ENCODE measurements at places on chromosomes 6 and 20.
A peak's percentile ranks its signal among the peaks of the same experiment; 100 is the strongest.

DNA sequence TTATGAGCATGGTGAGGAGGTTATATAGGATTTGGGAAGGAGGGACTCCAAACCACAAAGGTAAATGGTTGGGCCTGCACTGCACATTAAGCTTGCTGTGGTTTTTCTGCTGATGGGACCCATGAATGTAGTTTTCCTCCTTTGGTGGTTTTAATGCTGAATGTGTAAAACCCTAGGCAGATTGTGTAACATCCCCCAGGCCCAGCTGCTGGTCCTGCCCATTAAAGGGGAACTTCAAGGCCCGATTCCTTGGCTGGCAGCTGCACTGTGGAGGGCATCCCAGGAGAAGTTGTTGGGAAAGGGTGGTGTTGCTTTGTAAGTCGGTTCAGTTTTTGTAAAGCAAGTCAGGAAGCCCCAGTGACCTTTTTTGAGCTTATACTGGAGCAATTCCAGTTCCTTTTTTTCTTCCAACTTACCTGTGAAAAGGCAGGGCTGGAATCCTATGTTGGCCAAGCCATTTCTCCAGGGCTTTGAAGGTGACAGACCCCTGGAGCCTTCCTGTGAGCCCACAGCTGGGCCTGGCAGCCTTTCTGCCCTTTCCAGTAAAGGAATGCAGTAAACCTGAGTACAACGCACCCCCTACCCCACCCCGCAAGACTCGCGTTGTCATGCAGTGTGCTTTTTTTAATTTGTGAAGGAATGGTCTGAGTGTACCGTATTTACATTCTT lies 43.1 kb upstream of the NAA20 start:
- DNase-seq = peak; percentile 84

DNA sequence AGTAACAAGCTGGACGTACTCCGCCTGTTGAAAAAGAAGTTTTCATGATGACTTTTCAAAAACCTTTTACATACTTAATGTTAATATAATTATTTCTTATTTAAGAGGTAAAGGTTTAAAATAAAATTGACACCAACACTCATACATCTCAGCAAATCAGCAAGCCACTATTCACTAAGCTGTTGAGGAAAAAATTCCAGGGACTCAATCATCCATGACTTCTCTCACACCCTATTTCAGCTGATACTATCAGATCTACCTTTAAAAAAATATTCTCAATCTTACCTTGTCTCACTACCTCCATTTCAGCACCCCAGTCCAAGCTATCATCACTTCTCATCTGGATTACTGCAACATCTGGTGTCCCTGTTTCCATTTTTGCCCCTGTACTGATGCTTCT lies 109.3 kb downstream of the HACE1 start:
- no peak for DNase-seq

- DNase-seq = peak; percentile 53
Measured at GRCh38 chr20:25275813-25276532, 28.1 kb downstream of the PYGB start.

GRCh38 chr6:149854532-149854931 lies 9.6 kb downstream of the LRP11 start:
- no peak for DNase-seq

DNA sequence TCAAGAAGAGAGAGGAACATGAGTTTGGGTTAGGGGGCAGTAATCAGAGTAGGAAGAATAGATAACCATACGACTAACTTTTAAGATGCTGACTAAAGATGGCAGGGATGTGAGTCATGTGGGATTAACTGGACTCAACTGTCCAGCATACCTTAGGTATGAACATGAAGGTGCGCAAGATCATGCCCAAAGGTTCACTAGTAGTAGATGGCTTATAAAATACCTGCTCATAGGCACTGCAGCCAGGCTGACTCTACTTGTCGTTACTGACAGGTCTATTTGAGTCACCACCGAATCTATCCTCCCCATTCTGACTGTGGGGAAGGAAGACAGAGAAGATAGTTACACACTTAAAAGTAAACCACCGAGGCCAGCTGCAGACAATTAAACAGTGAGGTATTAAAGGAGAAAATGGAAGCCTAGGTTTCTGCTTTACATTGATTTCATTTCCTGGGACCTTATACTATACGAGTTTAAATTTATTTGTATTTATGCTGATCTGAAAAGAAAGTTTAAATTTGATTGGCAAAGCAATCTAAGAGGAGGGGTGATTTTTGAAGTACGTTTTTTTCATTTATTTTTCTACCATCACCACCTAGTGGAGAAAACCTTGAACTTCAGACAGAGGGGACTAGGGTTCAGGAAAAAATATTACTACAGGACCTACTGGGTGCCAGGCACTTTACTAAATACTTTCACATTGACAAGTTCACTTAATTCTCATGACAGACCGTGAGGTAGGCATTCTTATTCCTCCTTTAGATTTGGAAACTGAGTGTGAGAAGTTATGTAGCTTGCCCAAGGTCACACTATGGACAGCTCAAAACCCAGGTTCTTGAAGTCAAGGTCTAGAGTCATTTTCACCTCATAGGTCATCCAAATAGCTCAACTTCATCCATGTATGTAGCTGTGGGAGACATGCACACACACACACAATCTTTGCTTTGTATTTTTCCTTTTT lies 4.0 kb upstream of the WRNIP1 start:
- no peak for DNase-seq

DNA sequence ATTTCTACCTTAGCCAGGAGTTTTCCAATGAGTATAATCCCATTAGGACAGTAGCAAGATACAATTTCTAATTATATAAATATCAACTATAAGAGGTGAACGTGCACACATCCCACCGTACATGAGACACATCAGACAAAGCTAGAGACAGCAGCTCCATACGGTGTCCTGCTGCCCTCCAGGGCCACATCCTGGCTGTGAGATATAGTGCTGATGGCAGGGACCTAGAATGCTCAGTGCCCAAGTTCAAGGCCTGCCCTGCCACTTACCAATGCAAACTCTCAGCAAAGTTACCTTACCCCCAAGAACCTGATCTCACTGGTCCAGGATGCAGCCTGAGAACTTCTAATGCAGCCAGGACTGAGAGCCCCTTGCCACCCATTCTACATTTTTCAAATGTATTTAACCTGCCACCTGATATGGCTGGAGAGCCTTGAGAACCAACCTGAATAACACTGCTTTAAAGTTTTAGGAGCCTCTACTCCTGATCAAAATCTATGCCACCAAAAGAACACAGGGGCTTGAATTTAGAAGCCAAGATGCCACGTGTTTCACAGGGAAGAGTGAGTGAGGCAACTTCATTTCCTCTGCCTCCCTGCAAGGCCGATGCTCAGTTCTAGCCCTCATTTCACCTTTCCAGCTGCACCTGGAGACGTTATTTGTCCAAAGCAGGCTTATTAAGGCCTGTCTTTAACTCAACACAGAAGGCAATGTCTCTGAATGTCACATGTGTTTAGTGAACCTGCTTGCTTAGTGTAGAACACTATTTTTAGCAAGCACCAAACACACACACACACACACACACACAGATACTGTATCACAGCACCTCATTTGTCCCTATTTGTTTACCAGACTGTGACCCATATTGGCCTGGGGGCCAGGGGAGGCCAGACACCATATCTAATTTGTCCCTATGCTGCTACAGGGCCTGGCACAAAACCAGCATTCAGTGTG lies 6.1 kb downstream of the NFATC2 start:
- no peak for DNase-seq

- DNase-seq = no peak
Measured at GRCh38 chr6:101069191-101069795, 188.2 kb upstream of the ASCC3 start.

DNA sequence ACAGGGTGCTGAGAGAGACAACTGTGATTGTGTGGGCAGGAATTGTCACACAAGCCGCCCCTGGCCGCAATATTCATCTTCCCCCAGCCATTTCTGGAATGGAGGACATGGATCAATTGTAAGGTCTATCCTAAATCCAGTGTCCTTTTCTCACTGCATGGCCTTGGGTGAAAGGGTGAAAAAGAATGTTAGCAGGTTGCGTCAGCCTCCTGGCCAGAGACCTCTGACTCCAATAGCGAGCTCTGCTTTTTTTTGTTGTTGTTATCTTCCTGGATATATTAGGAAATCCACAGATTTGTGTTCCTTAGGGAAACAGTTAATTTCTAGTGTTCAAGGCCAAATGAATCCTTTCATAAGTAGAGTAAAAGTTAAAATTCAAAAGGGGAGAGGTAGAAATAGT lies 47.1 kb upstream of the CD83 start:
- no peak for DNase-seq

DNA sequence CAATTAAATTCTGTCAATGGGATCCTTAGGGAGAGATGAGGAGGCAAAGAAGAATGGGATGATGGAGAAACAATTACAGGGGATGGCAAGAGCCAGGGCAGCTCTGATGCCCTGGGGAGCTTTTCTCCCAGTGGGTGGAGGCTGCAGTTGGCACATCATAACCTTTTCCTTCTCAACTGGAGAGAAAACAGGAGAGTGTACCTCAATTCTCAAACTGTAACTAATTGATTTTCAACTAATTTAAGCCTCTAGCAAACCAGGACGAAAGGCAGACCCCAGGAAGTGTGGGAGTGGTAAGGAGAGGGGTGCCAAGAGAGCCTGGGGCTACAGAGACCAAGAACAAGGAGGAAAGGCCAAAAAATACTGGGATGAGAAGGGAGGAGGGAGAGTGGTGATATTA lies 5.7 kb downstream of the BMP5 start:
- DNase-seq = no peak

DNA sequence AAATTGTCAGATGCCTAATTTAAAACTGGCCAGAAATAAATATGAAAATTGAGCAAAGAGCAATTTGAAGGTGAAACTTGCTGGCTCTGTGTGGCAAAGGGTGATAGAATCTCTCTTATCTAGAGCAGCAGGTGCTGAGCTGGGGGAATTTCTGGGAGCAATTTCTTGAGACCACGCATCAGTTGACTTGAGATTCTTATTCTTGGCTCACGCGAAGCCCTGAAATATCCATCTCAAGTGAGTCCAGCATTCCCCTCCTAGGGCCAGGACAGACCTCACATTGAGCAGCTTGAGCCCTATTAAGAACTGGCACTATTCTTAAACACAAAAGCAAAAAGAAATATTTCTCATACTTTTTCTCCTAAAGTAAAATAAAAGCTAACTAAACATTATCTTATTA lies 66.3 kb downstream of the MAP7 start:
- DNase-seq = no peak

DNA sequence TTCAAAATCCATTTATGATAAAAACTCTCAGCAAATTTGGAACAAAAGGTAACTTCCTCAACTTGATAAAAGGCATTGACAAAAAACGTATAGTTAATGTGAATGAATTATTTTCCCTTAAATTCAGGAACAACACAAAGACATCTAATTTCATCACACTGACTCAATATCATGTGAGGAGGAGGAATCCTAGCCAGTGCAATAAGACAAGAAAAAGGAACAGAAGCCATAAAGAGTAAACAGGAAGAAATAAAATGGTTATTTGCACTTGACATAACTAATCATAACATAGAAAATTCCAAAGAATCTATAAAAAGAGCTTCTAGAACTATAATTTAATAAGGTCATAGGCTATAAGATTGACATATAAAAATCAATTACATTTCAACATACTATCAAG lies 31.4 kb downstream of the CHD6 start:
- no peak for DNase-seq

DNA sequence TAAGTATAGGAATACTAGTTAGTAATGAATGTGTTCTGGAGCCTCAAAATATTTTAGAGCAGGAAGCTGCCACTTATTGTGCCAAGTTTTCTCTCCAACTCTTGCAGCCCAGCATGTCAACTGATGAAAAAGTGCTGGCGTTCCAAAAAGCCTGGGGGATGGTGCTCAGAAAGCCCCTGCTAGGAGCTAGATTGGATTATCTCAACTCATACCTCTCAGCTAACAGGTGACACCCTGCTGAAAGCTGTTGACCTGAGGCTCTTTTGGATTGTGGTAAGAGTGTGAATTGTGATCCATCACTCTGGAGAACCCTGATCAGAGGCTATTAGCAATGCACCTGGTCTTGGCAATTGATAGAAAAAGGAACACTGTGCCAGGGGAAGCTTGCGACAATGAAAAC lies 580.4 kb downstream of the EYS start:
- DNase-seq = no peak

GRCh38 chr6:154984146-154984545 lies 11.0 kb upstream of the TIAM2 start:
- DNase-seq = no peak

DNA sequence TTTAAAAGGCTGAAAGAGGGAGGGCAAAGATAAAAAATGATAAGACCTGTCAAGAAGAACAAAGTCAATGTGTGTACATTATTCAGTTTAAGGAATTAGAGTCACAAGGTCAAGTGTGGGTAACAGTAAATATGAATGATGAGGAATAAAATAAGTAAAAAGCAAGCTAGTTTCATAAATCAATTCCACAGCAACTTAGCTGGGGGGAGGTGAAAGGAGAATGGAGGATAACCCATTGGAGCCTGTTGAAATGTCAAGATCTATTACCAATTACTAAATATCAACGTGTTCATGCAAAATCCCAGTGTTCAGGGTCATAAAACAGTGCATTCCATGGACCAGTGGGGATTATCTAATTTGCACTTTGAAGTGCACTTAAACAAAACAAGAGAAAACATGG lies 242.9 kb downstream of the TBX18 start:
- DNase-seq = no peak

- DNase-seq = no peak
Measured at GRCh38 chr6:53805725-53806124, 10.9 kb downstream of the LRRC1 start.

GRCh38 chr6:30719356-30719755 lies 796 bp upstream of the TUBB start:
- DNase-seq = no peak

DNA sequence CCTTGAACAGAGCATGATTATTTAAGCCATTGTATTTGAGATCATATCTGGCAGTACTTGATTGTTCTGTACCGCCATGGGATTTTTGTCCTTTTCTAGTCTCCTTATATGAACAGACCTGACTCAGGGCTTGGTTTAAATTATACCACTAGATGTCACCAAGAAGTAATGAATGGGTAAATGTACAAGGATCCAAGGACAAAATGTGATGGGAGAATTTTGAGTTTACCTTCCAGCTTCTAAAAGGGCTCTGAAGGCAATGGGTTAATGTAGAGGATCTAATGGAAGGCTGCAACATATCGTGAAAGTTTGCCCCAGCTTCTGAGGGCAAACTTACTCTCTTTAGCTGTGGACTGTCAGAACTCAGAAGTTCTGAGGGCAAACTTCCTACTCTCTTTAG lies 12.0 kb downstream of the RNF8 start:
- no peak for DNase-seq

All from sciatic nerve (tissue), 2 donors.